ENCODE measurements at places on chromosomes 13 and 19.

DNA sequence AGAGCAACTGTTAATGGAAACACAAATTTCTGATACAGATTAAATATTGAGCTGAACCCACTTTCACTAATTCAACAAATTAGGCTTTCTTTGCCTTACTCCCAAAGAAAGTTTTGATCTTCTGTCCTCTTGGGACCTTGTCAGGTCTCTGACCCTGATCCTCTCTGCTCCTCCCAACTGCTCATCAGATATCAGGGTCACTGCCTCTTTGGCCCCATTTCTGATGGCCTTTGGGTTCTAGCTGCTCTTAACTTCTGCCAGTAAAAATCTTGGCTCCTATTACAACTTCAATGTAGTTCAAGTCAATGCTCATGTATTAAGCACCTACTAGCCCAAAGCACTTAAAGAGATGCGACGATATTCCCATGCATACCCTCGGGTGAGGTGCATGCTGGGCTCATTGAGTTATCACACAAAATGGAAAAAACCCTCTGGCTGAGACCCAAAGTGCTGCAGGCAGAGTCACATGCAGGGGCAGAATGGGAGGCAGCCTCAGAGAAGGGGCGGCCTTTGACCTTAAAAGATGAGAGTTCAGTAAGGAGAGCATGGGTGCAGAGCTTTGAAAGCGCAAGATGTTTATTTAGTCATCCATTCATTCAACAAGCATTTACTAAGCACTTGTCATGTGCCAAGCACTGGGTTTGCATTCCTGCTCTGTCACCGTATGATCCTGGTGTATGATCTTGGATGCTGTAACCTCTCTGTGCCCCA lies 183.4 kb downstream of the USP12 start:
- no peak for DNase-seq

- DNase-seq: no peak
Observed at GRCh38 chr13:49936968-49937273, 781 bp upstream of the SPRYD7 start.

GRCh38 chr13:27171244-27171826 lies at the start of gene USP12:
USP12 (minus strand) TSS chr13:27171811; CDS start chr13:27171639, 172 bp downstream.
- DNase-seq: no peak

- DNase-seq: no peak
Observed at GRCh38 chr13:48508011-48508410, 24.9 kb downstream of the RCBTB2 start.

DNA sequence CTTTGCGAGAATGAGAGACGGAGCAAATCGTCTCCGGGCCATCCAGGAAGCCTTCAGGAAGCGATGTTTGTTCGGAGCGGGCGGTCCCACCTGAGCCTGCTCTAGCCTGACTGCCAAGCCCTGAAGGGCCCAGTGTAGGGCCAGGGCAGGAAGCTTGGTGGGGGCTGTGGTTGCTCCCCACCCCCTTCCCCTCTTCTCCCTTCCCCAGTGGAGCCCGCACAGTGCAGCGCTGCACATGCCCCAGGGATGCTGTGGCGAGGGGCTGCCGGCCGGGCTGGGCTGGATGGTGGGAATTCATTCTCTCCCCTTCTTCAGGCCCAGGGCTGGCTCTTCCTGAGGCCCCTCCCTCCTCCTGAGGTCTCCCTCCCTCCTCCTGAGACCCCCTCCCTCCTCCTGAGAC lies 7.1 kb upstream of the GRTP1 start:
- DNase-seq: no peak
